Dermis blood vessel endothelial cell (primary cell): ENCODE measurements at places on chromosomes 16 and 17. TPM values are rescaled to one million over a fixed set of nuclear protein-coding genes. Genes with fewer than 3 reads are reported as not detected.

- no peak for DNase-seq
These were observed 65.1 kb upstream of the ALOX12 start for GRCh38 chr17:6930749-6931148.

- no peak for DNase-seq
These were observed 444.0 kb downstream of the XYLT1 start for GRCh38 chr16:17026600-17027242.

GRCh38 chr17:39264119-39264518 is 38.4 kb upstream of the STAC2 start:
- DNase-seq, result no peak

DNA sequence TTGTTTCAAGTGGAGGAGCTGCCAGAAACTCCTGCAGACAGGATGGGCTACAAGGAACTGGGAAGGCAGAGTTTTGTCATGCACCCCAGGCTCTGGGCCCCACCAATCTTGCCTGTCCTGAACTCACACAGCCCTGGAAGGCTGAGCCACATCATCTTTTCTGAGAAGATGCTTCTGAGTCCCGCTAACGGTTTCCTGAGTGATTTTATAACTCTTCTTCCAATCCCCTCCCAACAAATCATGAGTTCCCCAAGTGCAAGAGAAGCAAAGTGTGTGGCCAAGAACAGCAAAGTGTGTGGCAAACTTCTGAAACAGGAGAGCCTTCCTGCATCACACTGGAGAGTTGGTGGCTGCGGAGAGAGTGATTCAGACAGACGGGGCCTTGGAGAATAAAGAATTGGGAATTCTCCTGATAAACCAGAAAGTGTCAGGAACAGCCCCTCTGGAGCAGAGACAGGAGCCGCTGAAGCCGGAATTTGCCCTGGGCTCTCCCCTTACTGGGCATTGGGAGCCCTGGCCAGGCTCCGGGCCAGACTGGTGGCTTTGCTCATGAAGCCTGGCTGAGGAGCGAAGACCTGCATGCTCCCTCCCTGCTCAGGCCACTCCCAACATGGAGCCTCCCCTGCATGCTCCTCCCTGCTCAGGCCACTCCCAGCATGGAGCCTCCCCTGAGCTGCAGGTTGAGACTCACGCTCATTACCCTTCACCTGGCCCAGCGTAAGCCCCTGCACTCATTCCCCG is 47.2 kb downstream of the PITPNM3 start:
- DNase-seq, result no peak

Gene QRICH2
- 8.5 and 13.8 TPM in 2 replicates for total RNA-seq

GRCh38 chr16:57537194-57537505 is 779 bp upstream of the CCDC102A start:
- DNase-seq, result no peak

DNA sequence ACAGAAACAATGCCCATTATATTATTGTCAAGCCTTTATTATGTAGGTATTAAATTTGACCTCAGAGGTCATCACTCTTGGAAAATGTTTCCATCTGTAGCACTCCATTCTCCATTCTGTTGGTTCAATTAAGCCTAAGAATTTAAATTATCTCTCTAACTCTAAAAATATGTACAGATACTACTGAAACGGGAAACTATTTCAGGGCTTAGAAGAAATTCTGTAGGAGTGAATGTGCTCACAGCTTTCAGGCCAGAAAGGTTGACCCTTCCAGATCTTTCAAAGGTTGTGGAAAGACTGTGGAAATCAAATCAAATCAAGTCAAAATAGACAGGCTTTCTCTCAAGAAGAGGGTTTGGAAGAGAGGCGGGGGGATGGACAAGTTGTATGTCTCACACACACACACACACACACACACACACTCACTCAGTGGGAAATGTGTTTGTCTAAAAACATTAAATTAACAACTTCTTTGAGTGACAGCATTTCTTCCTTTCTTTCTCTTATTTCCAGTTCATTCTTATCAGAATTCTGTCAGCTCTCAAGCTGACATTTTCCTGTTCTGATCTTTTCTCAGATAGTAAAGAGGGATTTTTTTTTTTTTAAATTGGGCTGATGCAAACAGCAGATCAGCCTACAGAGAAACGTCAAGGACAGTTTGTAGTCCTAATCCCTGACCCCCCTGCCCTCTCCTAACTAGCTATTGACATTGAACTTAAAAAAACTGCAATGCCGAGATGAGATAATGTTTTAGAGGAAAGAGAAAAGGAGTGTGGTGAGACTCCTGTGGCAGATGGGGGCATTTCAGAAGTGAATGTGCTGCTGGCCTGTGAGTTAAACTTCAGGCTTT is 139.0 kb upstream of the ZFHX3 start:
- DNase-seq, result no peak

Gene ITGB4
- 34.4 and 125 TPM in 2 replicates for total RNA-seq

- DNase-seq, result peak; percentile 86
These were observed 3.7 kb downstream of the SLC52A1 start for GRCh38 chr17:5031365-5032082.

GRCh38 chr16:71895679-71896365 is 491 bp downstream of the IST1 start:
- DNase-seq, result peak; percentile 48

Gene UBE2G1
- total RNA-seq, result 37.4 and 52.3 TPM in 2 replicates

DNA sequence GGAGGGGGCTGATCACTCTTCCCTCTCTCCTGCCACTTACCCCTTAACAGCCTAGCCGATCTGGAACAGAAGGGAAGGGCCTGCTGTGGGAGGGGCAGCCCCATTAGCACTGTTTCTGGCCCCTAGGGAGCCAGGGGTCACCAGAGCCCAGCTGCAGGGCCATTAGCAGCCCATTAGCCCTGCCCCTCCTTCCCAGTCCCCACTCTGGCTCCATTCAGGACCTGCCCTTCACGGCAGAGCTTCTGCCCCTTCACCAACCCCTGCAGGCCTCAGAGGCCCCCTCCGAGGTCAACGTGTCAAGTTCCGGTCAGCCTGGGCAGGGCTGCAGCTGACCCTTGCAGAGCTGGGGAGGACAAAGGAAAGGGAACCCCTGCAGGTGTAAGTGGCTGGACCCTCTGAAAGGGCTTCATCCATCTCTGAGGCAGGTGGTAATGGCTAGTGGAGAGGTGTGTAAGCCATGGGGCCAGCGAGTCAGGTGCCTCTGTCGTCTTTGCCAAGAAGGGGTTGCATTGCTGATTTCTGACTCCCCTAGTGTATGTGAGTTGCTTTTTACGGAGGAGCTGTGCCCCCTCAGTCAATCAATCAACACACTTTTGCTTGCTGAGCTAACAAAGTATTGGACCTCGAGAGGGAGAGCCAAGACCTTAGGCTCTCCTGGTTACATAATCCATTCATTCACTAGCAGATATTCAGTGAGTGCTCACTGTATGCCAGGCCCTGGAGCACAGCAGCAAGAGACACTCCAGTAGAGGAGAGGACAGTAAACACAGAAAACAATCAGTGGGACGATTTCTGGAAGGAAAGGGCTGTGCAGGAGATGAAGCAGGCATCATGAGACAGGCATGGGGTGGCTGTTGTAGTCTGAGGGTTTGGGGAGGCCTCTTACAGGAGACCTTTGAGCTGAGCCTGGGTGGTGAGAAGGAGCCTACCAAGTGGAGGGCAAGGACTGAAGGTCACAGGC is 18.2 kb upstream of the KCNJ12 start:
- no peak for DNase-seq

Gene AIPL1
- not detected in 2 replicates for total RNA-seq

Gene CHRNE
- 0.85 and 3.6 TPM in 2 replicates for total RNA-seq

DNA sequence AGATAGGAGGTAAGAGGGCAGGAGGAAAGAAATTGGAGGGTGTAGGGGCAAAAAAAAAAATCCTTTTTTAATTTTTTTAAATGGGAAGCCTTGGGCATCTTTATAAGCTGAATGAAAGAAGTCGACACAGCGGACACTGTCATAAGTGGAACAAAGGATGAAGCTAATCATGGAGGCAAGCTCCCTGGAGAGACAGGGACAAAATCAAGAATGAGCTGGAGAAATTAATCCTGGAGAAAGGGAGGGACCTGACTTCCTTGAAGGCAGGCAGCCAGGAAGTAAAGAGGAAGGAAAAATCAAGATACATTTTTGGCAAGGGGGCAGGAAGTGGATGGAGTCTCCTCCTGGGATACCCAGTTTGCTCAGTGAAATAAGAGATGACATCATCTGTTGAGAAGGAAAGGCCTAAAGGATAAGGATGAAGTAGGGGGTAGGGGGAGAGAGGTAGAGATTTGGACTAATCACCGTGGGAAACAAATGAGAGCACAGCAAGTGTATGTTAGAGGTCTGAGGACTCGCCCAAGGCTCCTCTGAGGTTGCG is 179.3 kb downstream of the SLC39A11 start:
- no peak for DNase-seq

Gene TP53TG3B
- not detected in 2 replicates for total RNA-seq

DNA sequence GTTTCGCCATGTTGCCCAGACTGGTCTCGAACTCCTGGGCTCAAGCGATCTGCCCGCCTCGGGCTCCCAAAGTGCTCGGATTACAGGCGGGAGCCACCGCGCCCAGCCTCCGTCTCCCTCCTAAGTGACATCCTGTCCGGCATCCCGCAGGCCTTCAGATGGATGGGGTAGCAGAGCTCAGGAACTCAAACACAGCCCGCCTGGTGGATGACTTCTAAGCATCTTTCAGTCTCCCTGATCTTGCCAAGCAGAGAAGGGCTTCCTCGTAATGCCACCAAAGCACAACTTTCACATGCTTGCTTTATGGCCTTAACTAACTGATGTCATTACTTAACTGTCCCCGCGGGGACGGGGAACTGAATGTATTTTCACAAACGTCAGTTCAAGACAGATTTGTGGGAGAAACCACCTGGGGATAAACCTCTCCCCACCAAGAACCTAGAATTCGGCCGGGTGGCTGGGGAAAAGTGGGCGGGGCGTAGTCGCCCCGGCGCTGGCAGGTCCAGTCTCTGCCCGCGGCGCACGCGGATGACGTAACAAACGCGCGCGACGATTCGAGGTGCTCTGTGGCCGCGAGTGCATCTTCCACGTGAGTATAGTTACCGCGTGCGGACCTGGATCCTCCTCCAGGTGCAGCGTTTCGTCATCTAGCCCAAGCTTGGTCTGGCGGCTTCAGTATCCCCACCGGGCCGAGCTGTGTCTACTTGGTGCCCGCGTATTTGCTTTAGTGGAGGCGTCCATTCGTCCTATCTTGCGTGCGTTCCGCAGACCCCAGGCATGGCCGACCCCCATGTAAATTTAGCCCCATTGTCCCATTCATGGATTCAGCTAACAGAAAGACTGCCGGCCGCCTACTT is at the start of gene PFAS:
Gene PFAS, plus strand, starts transcription at position 539 of the 857 bp plus-strand sequence. CDS start 4,649 bp downstream, outside the sequence.
- peak; percentile 96 for DNase-seq

- no peak for DNase-seq
These were observed 1.6 kb downstream of the HOXB13 start for GRCh38 chr17:48726916-48727286.

- no peak for DNase-seq
These were observed 3.2 kb upstream of the ZDHHC1 start for GRCh38 chr16:67419502-67419901.

DNA sequence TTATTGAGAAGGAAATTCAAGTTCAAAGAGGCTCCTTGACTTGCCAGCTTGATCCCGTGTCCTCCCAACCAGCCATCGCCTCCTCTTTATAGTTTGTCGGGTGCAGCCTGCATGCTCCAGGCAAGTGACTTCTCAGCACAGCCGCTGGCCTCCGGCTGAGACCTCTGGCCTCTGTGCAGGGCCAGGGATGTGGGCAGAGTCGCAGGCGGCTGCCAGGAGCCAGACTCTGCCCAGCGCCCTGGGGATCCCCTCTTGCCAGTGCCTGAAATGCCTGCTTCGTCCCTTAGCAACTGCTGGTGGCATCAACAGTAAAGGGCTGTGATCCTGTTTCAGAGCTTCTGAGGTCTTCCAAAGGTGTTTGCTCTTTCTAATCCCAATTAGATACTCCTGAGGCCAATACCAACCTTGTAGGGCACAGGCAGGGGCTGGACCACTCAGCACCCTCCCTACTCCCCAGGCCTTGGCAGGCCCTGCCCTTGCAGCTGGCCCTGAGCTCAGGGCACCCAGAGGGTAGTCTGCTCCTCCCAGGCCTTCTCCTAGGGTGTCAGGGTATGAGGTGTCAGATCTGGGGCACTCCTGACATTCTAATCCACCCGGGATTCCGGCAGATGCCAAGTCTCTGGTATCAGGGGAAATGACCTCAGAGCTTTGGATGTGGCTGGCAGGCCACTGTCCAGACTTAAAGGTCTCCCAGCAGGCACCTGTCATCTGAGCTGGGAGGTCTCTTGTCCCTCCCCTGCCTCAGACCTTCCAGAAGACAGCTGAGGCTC is 68.0 kb upstream of the SIAH1 start:
- no peak for DNase-seq

Gene MPP2
- total RNA-seq, result 0.34 and 0.84 TPM in 2 replicates

- DNase-seq, result no peak
These were observed 53.4 kb downstream of the EMP2 start for GRCh38 chr16:10526962-10527361.

DNA sequence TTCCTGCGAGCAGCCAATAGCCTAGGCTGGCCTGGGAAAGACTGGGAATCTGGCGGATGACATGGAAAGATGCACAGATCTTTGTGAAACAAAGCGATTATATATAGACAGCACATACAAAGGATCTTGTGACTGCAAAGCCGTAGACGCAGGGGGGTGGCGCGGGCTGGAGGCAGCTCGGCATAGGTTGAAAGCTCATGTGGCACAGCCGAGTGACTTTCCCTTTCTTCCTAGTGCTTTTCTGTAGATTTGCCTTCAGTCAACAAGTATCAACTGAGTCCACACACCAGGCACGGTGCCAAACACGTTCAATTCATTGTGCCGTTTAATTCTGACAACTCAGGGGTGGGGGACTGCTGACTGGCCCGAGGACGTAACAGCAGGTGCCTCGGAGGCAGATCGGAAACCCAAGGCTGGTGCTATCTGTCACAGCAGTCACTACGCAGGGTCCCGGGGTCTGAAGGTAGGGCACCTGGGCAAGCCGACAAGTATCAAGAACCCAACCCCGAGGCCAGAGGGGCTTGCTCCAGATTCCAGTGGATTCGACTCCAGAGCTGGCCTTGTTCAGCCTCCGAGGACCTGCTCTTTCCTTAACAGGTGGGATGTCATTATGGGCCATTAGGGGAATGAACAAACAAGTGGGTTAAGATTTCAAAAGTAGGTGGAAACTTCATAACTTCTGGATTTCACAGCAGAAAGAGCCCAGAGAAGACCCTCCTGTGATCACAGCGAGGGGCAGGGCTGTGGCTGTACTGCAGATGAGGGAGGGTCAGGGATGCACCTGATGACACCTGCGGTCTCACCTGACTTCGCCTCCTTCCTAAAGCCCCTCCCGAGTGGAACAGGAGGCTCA is 5.9 kb downstream of the PAM16 start:
- peak; percentile 10 for DNase-seq

- peak; percentile 55 for DNase-seq
These were observed 1.1 kb upstream of the NDUFAB1 start for GRCh38 chr16:23597003-23597756.

Gene G6PC1
- not detected in 2 replicates for total RNA-seq
